ENCODE measurements at places on chromosomes 5 and 9.

GRCh38 chr5:81763294-81763928, 12.5 kb upstream of the SSBP2 start:
- no peak for DNase-seq

- peak; percentile 28 for DNase-seq
Measured at GRCh38 chr9:127360829-127361228, 36.1 kb upstream of the SLC2A8 start.

DNA sequence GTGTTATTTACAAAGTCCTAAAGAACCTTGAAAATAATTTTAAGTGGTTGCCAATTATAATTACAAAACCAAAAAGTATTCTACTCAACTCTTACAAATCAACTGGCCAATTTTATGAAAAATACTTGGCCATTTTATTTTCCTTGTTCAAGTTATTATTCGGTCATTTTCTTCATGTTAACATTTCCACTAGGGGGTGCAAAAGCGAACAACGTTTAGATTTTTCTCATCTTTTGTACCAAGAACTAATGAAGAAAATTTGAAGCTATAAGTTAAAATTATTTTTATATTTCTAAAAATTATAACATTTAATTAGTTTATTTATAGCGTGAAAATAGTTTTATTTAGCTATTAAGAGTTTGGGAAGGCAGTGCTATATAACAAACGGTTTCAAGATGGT, 1453.3 kb downstream of the MAT2B start:
- peak; percentile 19 for DNase-seq

DNA sequence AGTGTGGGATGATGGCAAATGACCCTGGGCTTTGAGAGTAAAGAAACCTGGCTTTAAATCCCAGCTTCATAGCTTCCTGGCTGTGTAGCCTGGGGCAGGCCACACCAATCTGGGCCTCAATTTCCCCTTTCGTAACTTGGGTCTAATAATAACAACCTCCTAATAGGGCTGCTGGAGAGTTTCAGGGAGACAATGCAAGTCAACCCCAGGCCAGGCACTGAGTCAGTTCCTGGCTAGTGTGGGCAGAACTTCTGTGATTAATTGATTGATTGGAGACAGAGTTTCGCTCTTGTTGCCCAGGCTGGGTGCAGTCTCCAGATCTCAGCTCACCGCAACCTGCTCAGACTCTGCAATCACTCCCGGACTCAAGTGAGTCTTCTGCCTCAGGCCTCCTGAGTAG, 3.3 kb upstream of the SH2D3C start:
- DNase-seq = no peak

DNA sequence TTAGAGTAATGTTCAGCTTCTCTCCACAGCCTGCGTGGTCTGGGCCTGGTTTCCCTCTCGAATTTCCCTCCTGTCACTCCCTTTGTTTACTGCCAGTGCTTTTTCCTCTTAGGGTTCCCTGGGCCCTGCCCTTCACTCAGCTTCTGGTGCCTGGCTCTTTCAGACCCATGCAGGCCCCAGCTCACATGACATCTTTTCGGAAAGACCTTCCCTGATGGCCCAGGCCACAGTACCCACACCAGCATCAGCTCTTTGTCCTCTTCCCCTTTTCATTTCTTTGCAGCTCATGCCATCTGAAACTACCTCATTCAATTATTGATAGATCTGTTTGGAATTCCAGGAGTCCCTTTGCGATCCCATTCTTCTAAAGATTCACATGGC, 68.1 kb upstream of the ABL1 start:
- no peak for DNase-seq

- DNase-seq = no peak
Measured at GRCh38 chr9:137429974-137430722, 7.0 kb downstream of the NOXA1 start.

DNA sequence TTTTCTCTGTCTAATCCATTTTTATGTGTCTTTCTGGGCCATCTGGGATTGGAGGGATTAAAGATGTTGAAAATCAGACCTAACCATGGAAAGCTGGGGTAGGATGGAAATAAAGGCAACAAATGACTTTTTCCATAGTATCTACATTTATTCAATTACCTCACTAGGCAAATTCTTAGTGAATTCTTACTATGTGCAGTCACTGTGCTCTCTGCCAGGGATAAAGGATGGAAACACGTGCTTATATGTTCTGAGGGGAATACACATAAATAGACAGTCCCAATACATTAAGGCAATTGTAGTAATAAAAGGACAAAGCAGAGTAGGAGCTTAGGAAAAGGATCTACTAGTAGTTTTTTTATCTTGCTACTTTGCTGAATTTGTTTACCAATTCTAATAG, 214.2 kb downstream of the PRR16 start:
- DNase-seq = no peak

Measured in ACHN (cell line).